ENCODE measurements at places on chromosomes 7 and 10. TPM values are rescaled to one million over a fixed set of nuclear protein-coding genes. Genes with fewer than 3 reads are reported as not detected.

GRCh38 chr7:141954334-141954733 lies 7.6 kb upstream of the CLEC5A start:
- no peak for DNase-seq
- H3K4me3 ChIP-seq = no peak overlapping the region
- no peaks in the 10 kb centered on the region for H3K4me1 ChIP-seq
- H3K27ac ChIP-seq = no peak overlapping the region
- no peaks in the 10 kb centered on the region for H3K27me3 ChIP-seq
- H3K36me3 ChIP-seq = no peaks in the 10 kb centered on the region

TNKS2 gene
- total RNA-seq = 26.4 TPM

MALSU1 gene
- total RNA-seq = 22.4 TPM

HOXA7 gene
- total RNA-seq = 12.0 TPM

DNA sequence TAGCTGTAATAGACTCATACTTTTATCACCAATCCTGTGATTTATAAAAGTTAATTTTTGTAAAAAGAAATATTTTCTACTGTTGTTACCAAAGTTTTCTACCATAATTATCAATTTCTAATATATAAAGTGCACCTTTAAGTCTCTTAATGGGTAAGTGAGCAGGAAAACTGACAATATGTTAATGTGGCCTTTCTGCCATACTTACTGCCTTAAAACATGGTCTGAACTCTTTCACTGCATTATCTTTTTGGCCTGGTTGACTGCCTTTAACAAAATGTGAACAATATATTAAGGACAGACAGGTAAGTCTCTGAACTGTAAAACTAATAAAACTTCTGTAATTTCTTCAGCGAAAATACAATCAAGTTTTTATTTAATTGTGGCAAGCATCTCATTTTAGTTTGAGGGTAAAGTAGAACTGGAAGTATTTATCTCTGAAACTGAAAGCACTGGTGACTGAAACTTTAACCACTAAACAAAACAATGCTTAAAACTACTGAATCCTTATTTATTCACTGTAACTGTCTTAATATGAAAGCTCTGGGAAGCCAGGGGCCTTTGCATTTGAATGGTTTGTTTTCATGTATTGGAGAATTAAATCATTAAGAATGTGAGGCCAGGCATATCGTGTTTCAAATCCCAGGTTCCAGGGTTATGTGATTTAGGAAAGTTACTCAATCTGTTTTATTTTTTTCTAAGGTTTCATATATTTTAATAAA lies 948.8 kb upstream of the POT1 start:
- no peak for DNase-seq
- no peak overlapping the region for H3K4me3 ChIP-seq
- H3K36me3 ChIP-seq = no peaks in the 10 kb centered on the region
- no peaks in the 10 kb centered on the region for H3K4me1 ChIP-seq
- H3K27ac ChIP-seq = no peak overlapping the region
- no peaks in the 10 kb centered on the region for H3K27me3 ChIP-seq

GRCh38 chr10:78255214-78255613 lies 221.6 kb downstream of the RPS24 start:
- H3K27ac ChIP-seq = peak overlapping the region; percentile 69
- H3K27me3 ChIP-seq = no peaks in the 10 kb centered on the region
- DNase-seq = no peak
- H3K36me3 ChIP-seq = no peaks in the 10 kb centered on the region

DNA sequence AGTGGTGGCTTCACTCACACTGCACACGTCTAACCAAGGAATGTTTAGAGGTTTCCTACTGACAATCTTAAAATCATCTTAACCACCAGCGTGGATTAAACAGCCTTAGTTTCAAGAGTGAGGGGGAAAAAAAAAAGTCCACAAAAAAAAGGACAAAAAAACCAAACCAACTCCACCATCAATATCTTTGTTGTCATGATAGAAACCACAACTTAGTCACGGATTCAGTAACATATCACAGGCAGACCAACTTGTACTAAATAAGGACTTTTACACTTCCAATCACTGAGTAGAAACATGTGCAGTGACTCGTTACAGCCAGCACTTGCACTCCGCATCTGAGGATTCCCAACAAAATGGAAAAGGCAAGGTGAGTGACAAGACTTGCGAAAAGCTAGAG lies 46.5 kb downstream of the FAM171A1 start:
- no peak overlapping the region for H3K27ac ChIP-seq
- no peaks in the 10 kb centered on the region for H3K27me3 ChIP-seq
- no peak overlapping the region for H3K4me3 ChIP-seq
- no peaks in the 10 kb centered on the region for H3K36me3 ChIP-seq
- no peak for DNase-seq

GRCh38 chr7:34622182-34622581 lies 35.8 kb upstream of the NPSR1 start:
- no peaks in the 10 kb centered on the region for H3K27me3 ChIP-seq
- H3K36me3 ChIP-seq = no peaks in the 10 kb centered on the region
- no peaks in the 10 kb centered on the region for H3K4me1 ChIP-seq
- H3K4me3 ChIP-seq = no peak overlapping the region
- DNase-seq = no peak
- no peak overlapping the region for H3K27ac ChIP-seq

- H3K36me3 ChIP-seq = no peaks in the 10 kb centered on the region
- H3K27me3 ChIP-seq = no peaks in the 10 kb centered on the region
- H3K4me1 ChIP-seq = no peaks in the 10 kb centered on the region
- DNase-seq = no peak
- H3K27ac ChIP-seq = peak overlapping the region; percentile 64
- H3K4me3 ChIP-seq = no peak overlapping the region
Observed at GRCh38 chr10:24333736-24334135, 124.8 kb downstream of the KIAA1217 start.

DNA sequence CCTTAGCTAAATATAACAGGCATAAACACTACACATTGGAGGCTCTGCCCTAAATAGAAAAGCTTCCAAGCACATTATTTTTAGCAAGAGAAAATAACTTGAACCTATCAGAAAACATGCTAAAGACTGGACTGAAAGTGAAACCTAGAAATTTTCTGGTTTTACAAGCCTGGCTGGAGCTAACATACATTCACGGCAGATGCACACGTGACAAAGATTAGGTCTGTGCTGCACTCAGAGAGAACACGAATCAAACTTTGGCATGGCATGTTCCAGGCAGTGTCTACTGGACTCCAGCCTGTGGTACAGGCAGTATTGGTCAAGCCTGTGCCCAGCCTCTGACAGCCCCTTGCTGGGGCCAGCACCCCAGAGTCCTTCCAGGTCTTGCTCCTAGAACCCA lies 94.1 kb upstream of the PCBD1 start:
- no peaks in the 10 kb centered on the region for H3K27me3 ChIP-seq
- no peaks in the 10 kb centered on the region for H3K36me3 ChIP-seq
- DNase-seq = no peak
- no peaks in the 10 kb centered on the region for H3K4me1 ChIP-seq

HOXA11 gene
- not detected for total RNA-seq

MET gene
- total RNA-seq = 29.5 TPM

DNA sequence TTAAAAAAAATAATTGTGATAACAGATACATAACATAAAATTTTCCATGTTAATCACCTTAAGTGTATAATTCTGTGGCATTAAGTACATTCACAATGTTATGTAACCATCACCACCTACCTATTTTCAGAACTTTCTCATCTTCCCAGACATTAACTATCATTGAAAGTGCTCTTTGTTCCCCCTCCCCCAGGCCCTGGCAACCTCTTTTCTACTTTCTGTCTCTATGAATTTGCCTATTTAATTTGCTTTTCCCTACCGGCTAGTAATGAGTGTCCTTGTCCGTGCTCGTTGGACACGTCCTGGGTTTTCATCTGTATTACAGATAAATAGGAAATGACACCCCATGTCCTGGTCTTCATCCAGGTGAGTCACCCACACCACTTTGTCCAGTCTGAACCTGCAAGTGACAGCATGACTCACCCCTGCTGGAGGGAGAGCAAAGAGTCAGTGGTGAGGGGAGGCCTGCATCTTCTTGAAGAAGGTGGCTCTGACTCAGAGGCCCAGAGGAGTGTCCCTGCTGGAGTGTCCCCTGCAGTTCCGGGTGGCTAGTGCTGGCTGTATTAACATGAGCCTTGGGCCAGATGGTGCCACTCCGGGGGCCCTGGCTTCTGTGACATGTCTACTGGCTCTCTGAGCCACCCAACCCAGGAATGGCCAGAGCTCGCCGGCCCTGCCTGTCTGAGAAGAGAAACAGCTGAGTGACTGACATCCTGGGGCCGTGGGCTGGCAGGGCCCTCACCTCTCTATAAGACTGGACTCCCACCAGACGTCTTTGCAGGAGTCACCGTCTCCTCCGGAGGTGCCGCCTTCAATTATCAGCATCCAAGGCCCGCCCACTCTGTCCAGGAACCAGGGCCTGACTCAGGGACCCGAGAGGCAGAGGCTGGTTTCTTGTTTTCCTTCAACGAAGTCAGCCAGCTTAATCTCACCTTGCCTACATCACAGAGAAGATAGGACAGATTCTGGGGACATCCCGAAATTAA lies 503.2 kb upstream of the MKI67 start:
- no peaks in the 10 kb centered on the region for H3K4me1 ChIP-seq
- H3K27ac ChIP-seq = no peak overlapping the region
- no peak for DNase-seq
- no peak overlapping the region for H3K4me3 ChIP-seq
- H3K36me3 ChIP-seq = no peaks in the 10 kb centered on the region

DNA sequence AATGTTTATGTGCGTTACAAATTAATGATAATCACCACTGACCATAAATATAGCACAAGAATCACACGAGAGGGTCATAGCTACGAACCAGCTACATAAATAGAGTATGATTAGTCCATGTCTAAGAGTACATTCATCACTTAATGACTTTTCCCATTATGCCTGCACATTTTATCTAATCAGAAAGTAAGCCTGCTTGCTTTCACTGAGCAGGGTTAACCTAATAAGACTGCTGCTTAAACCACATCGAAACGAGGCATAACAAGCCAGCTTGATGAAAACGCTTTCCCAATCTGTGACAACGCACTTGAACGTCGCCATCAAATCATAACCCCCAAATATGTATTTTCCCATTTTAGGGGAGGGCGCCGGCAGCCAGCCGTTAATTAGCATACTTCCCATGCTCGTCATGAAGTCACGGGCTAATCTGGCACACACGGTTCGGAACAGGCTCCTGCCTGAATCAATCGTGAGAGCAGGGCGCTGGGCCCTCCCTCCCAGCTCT lies 71.5 kb downstream of the EBF3 start:
- peaks cover 3% of the 10 kb centered on the region for H3K27me3 ChIP-seq
- no peak overlapping the region for H3K4me3 ChIP-seq
- no peak for DNase-seq
- no peaks in the 10 kb centered on the region for H3K36me3 ChIP-seq

VGF gene
- not detected for total RNA-seq

GRCh38 chr7:72394016-72394415 lies 18.1 kb downstream of the CALN1 start:
- no peak overlapping the region for H3K4me3 ChIP-seq
- no peaks in the 10 kb centered on the region for H3K36me3 ChIP-seq
- H3K4me1 ChIP-seq = no peaks in the 10 kb centered on the region

DNA sequence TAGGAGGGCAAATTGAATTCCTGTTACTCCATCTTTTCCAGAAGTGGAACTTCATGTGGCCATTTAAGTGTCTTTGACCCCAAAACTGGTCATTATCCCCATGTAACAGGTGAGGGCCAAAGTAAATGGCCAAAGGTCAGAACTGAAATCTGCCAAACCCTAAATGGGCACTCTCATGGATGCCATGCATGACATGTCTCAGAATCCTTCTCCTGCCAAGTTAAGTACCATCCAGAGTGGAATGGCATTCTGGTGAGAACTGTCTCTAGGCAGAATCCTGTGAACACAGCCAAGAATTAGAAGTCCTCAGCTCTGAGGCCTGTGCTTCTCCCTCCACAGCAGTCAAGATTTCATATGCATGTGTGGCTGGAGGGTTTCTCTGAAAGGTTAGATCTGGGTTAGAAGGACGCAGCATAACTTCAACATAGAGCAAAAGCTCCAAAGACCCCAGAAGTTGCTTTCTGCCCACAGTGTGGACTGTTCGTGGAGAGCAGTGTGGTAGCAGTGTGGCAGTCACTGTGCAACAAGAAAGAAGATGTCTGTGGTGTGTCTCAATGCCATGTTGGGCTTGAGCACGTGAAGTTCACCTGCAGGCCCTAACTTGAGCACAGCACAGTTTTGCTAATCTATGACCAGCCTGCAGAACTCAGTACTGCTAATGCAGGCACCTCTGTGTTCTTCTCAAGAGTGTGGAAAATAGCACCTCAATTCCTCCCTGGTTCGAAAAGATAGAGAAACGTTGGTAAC lies 121.3 kb downstream of the ADCY1 start:
- no peaks in the 10 kb centered on the region for H3K27me3 ChIP-seq
- no peak overlapping the region for H3K4me3 ChIP-seq
- H3K27ac ChIP-seq = no peak overlapping the region
- DNase-seq = no peak

- no peaks in the 10 kb centered on the region for H3K27me3 ChIP-seq
- no peak overlapping the region for H3K27ac ChIP-seq
- no peak overlapping the region for H3K4me3 ChIP-seq
Observed at GRCh38 chr10:79162861-79163665, 94.3 kb downstream of the ZMIZ1 start.

GRCh38 chr10:119818889-119819270 lies 53.8 kb downstream of the MCMBP start:
- no peaks in the 10 kb centered on the region for H3K36me3 ChIP-seq
- H3K4me3 ChIP-seq = peak overlapping the region; percentile 55
- H3K4me1 ChIP-seq = no peaks in the 10 kb centered on the region
- no peak overlapping the region for H3K27ac ChIP-seq
- no peak for DNase-seq

GRCh38 chr10:118032564-118032963 lies 14.2 kb downstream of the RAB11FIP2 start:
- no peak overlapping the region for H3K4me3 ChIP-seq
- peaks cover 6% of the 10 kb centered on the region for H3K36me3 ChIP-seq
- no peaks in the 10 kb centered on the region for H3K27me3 ChIP-seq
- no peaks in the 10 kb centered on the region for H3K4me1 ChIP-seq

GRCh38 chr10:28284126-28284525 lies 18.7 kb downstream of the MPP7 start:
- DNase-seq = no peak
- H3K4me3 ChIP-seq = no peak overlapping the region
- peak overlapping the region; percentile 23 for H3K27ac ChIP-seq
- peaks cover 54% of the 10 kb centered on the region for H3K4me1 ChIP-seq

- DNase-seq = no peak
- H3K4me3 ChIP-seq = no peak overlapping the region
- H3K27ac ChIP-seq = no peak overlapping the region
- no peaks in the 10 kb centered on the region for H3K27me3 ChIP-seq
Observed at GRCh38 chr10:77328272-77328816, 309.3 kb downstream of the KCNMA1 start.

GRCh38 chr10:46234026-46234425 lies 52.8 kb upstream of the ANTXRL start:
- no peak for DNase-seq
- no peaks in the 10 kb centered on the region for H3K4me1 ChIP-seq
- H3K4me3 ChIP-seq = no peak overlapping the region
- H3K36me3 ChIP-seq = no peaks in the 10 kb centered on the region

DNA sequence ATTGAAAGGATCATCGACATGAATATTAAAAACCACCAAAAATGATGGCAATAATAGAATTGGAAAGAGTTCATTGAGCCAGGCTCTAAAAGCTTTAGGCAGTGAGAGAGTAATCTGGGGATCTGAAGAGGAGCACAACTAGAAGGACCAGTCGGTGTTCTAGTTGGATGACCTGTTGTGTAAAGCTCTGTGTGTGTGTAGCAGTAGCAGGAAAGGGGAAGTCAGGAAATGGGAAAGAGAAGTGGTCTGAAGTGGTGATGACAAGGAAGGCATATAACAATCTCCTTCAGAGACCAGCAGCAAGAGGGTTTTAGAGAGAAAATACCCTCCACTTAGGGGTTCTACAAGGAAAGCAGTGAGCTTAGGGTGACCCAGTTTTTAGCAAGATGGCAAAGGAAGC lies 539.2 kb downstream of the HTR7 start:
- H3K4me1 ChIP-seq = no peaks in the 10 kb centered on the region
- DNase-seq = no peak
- H3K27me3 ChIP-seq = no peaks in the 10 kb centered on the region
- no peak overlapping the region for H3K4me3 ChIP-seq

Data from ascending aorta (tissue), 2 donors.